Cardiac atrium fibroblast (primary cell): ENCODE measurements at places on chromosomes 7 and 10. TPM values are rescaled to one million over a fixed set of nuclear protein-coding genes. Genes with fewer than 3 reads are reported as not detected.

Gene LRGUK
- not detected in 2 replicates for total RNA-seq

Gene AKR1C4
- not detected in 2 replicates for total RNA-seq

Gene GOLGA7B
- total RNA-seq: not detected in 2 replicates

Gene VAX1
- total RNA-seq: not detected in 2 replicates

Gene PTN
- 1.6 and 7.8 TPM in 2 replicates for total RNA-seq

Gene PNPLA8
- 25.1 and 30.8 TPM in 2 replicates for total RNA-seq

Gene CAMK1D
- 1.6 and 2.9 TPM in 2 replicates for total RNA-seq

Gene CAV1
- 261 and 294 TPM in 2 replicates for total RNA-seq
